Regular cardiac myocyte (primary cell): ENCODE measurements at places on chromosomes 1 and 21. TPM values are rescaled to one million over a fixed set of nuclear protein-coding genes. Genes with fewer than 3 reads are reported as not detected.

RGS4 gene
- total RNA-seq, result 919 and 1,715 TPM in 2 replicates

CAPN8 gene
- 0.28 TPM in 1 of 2 replicates, not detected in the other for total RNA-seq

SLAMF9 gene
- 0.28 TPM in 1 of 2 replicates, not detected in the other for total RNA-seq

TNFRSF25 gene
- 5.0 and 6.8 TPM in 2 replicates for total RNA-seq

BCAN gene
- total RNA-seq, result under 0.01 TPM in 1 of 2 replicates, not detected in the other

GCSAML gene
- not detected in 2 replicates for total RNA-seq

TMPRSS3 gene
- not detected in 2 replicates for total RNA-seq

KRTAP21-2 gene
- not detected in 2 replicates for total RNA-seq

C1QB gene
- total RNA-seq, result not detected in 2 replicates

ALPL gene
- total RNA-seq, result 4.8 and 13.2 TPM in 2 replicates

CD5L gene
- not detected in 2 replicates for total RNA-seq

AMPD1 gene
- not detected in 2 replicates for total RNA-seq

TCHH gene
- total RNA-seq, result under 0.01 TPM in 1 of 2 replicates, not detected in the other

PADI2 gene
- 0.19 and 0.56 TPM in 2 replicates for total RNA-seq

WLS gene
- total RNA-seq, result 85.1 and 116 TPM in 2 replicates

MTX1 gene
- total RNA-seq, result 44.3 and 57.3 TPM in 2 replicates

TENT5C gene
- total RNA-seq, result 0.38 and 2.0 TPM in 2 replicates

PLEKHO1 gene
- total RNA-seq, result 24.9 and 45.4 TPM in 2 replicates

HEYL gene
- 0.19 and 0.28 TPM in 2 replicates for total RNA-seq

SEC16B gene
- total RNA-seq, result 1.7 and 2.3 TPM in 2 replicates

ARTN gene
- total RNA-seq, result not detected in 2 replicates

AKIRIN1 gene
- 43.1 and 56.0 TPM in 2 replicates for total RNA-seq

EFCAB7 gene
- total RNA-seq, result 5.2 and 15.8 TPM in 2 replicates

NUP133 gene
- total RNA-seq, result 34.4 and 34.7 TPM in 2 replicates

TSPAN2 gene
- 0.58 and 0.85 TPM in 2 replicates for total RNA-seq

MTARC2 gene
- total RNA-seq, result 4.8 and 6.2 TPM in 2 replicates

OR2T29 gene
- not detected in 2 replicates for total RNA-seq

DLGAP3 gene
- total RNA-seq, result under 0.01 TPM in 1 of 2 replicates, not detected in the other

GNPAT gene
- total RNA-seq, result 44.5 and 53.9 TPM in 2 replicates

SNX7 gene
- 46.8 and 61.0 TPM in 2 replicates for total RNA-seq

ELAVL4 gene
- total RNA-seq, result not detected in 2 replicates

GPR61 gene
- under 0.01 TPM in 1 of 2 replicates, not detected in the other for total RNA-seq
